ENCODE measurements at places on chromosomes 7 and 10. TPM values are rescaled to one million over a fixed set of nuclear protein-coding genes. Genes with fewer than 3 reads are reported as not detected.

DNA sequence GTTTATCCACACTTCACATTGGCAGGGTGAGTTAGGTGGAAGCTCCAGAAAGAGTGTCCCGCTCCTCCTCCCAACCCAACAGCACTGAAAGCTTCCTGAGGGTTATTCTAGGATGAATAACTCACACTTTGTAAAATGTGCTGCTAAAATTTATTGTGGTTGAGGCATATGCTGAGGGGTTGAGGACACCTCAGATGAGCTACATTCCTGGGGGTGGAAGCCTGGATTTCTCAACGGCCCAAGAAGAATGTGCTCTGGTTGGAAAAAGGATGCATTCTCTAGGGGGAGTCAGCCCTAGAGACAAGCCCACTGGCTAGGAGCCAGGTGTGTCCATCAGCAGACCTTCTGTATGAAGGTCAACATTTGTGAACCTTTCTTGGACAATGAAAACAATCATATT lies 91.5 kb upstream of the PDE1C start:
- no peak for DNase-seq

- no peak for DNase-seq
Observed at GRCh38 chr7:2955269-2955668, 88.4 kb downstream of the CARD11 start.

DNA sequence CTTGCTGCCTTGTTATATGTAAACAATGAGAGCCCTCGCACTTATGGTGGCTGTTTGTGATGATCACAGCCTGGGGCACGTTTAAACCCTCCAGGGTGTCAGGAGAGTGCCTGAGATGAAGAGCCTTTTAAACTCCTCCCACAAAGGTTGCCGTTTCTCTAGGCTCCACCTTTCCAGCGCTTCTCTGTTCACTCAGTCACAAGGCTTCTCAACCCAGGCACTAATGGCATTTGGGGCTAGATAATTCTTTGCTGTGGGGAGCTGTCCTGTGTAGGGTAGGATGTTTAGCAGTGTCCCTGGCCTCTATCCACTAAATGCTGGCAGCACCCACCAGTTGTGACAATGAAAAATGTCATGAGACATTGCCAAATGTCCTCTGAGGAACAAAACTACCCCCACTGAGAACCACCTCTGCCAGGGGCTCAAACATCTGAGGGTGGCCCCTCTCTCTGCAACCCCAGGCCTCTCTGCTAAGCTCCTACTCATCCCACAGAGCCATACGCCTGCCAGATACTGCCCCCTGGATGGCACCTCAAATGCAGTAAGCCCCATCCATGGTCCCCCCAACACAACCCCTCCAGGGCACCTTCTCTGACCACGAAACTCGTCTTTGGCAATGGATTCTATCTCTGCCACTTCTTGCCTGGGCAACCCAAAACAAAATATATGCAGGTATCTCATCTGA lies 144.3 kb upstream of the ZMIZ1 start:
- DNase-seq: no peak

The WNT16 gene
- not detected for total RNA-seq

The DGKI gene
- 2.0 TPM for total RNA-seq

DNA sequence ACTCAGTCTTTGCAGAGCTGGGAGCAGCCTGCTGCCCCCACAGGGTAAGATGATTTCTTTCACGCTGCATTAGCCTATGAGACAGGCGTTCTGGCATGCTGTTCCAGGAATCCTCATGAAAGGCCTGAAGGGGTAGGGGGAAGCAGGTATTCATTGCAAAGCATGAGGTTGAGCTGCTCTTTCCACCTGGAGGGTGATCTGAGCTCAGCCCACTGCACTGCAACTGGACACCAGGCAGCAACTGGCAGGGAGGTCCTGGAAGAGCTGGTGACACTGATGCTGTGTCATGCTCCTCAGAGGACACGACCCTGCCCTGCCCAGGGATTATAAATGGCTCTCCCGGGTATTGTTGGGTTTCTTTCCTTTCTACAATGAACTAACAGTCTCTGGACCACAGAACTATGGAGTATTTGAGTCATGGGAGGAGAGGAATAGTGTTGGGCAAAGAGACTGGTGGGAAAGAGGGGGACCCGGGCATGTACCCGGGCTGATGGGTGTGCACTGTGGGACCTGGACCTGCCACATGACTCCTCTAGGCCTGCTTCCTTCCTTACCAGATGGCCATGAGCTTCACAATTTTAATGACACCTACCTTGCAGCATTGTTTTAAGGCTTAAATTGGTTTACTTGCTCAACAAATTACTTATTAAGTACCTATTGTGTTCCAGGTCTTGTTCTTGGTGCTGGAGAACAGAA lies 24.3 kb downstream of the SLC25A28 start:
- no peak for DNase-seq

DNA sequence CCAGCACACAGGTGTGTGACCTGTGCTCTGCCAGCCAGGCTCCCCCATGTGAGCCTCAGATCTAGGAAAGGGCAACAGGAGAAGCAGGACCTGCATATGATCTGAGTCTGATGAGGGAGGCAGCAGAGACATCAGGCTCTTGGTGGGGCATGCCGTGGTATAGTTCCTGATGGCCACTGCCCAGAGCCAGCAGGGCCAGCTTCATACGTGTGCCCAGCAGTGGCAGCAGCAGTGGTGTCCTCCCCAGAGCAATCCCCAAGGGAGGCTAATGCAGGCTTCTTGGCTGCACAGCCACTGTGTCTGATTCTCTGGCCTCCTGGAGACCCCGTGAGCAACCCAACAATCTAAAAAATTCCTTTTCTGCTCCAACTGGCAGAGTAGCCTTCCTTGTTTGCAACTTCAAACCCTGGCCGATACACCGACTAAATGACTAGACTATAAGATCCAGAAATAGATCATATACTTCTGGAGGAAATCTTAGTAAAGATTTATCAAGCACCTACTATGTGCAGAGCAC lies 230.6 kb upstream of the ZMIZ1 start:
- DNase-seq: no peak

DNA sequence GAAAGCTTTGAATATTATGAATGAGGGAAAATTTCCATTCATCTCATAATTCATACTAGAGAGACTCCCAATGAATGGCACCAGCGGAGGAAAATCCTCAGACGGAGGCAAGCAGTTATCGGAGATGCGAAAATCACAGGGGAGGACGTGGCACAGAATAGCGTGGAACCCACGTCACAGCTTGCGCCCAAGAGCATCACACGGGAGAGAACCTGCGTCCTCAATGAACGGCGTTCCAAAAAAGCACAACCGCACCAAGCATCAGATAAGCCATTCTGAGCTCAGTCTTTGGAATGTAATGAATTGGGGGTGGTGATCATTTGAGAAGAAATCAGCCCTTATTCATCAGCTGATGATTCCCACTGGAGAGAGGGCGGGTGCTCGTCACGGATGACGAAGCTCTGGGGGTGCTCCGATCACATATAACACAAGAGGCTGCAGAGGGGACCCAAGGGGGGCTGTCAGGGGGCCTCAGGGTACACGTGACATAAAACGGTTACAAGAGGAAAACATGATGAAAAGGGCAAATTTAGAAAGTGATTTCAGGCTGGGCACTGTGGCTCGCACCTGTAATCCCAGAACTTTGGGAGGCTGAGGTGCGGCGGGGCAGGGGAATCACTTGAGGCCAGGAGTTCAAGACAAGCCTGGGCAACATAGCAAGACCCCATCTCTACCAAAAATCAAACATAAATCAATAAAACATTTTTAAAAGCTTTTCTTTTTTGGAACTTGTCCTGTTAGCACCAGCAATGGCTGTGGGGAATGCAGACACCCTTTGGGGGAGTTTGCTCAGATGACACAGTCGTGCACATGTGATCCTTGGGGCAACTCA lies 33.8 kb upstream of the FIS1 start:
- no peak for DNase-seq

GRCh38 chr10:49117376-49118070 lies 2.2 kb upstream of the VSTM4 start:
- no peak for DNase-seq

GRCh38 chr10:52609626-52610240 lies 162.9 kb downstream of the MBL2 start:
- no peak for DNase-seq

GRCh38 chr10:12022580-12023257 lies 19.9 kb downstream of the UPF2 start:
- no peak for DNase-seq

The GNB2 gene
- 221 TPM for total RNA-seq

DNA sequence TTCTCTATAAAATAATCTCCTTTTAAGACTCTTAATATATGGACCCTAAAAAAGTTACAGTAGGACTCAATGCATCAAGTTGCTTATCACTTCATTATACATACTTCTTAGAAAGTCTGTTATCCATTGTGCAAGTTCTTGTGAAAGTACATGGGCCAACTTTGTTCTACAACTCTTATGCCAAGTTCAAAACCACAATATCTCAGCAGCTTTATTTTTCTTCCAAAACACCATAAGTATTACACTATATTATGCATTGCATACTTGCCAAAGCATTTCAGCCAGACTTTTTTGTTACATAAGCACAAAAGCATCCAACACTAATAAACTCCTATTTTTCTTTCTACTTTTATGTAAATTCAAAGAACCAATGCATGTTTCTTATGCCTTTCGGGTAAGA lies 94.4 kb downstream of the AHR start:
- no peak for DNase-seq

GRCh38 chr10:88991899-88992320 lies 1.3 kb downstream of the FAS start:
- DNase-seq: no peak

- DNase-seq: no peak
Observed at GRCh38 chr10:13815756-13816155, 229.0 kb downstream of the PRPF18 start.

DNA sequence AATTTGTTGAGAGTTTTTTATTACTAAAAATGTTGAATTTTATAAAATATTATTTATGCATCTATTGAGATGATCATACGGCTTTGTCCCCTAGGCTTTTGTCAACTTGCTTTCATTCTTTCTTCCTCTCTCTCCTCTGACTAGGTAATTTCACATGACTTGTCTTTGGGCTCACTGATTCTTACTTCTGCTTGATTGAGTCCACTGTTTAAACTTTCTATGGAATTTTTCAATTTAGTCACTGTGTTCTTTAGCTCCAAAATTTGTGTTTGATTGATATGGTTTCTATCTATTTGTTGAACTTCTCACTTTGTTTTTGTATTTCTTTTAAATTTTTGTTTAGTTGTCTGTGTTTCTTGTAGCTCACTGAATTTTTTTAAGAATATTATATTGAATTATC lies 65.9 kb upstream of the PTPRZ1 start:
- no peak for DNase-seq

The LRRC18 gene
- total RNA-seq: not detected

GRCh38 chr10:116158036-116158435 lies 115.0 kb downstream of the GFRA1 start:
- no peak for DNase-seq

DNA sequence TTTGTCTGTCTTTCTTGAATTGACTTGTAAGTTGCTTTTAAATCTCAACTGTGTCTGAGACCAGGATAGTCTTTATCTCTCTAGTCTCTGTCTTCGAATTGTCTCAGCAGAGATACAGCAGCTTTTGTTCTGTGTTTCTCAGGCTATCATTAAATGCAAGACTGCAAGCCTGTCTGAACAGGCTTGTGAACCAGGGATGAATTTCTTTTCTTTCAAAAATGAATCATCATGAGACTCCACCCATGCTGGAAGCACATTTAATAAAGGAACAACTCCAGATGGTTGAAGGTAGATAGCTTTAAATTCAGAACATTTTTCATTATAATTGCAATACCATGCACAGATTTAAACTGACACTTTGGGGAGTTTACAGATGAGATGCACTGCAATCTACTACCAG lies 155.9 kb downstream of the SEC23IP start:
- no peak for DNase-seq

The TMEM213 gene
- total RNA-seq: not detected

Measured in activated naive CD4-positive, alpha-beta T cell treated with anti-CD3 and anti-CD28 coated beads for 36 hours (primary cell).